ENCODE measurements at places on chromosomes 16 and 17. TPM values are rescaled to one million over a fixed set of nuclear protein-coding genes. Genes with fewer than 3 reads are reported as not detected.

Gene KRT33A
- total RNA-seq, result not detected

Gene GFAP
- not detected for total RNA-seq

Gene LGALS9B
- 2.0 TPM for total RNA-seq

Gene HAS3
- 0.86 TPM for total RNA-seq
